Osteoblast (primary cell): ENCODE measurements at places on chromosomes 11 and 22. TPM values are rescaled to one million over a fixed set of nuclear protein-coding genes. Genes with fewer than 3 reads are reported as not detected.

- H3K36me3 ChIP-seq: no peaks in the 10 kb centered on the region
- H3K27ac ChIP-seq: no peak overlapping the region
- no peak overlapping the region for H3K4me3 ChIP-seq
- no peaks in the 10 kb centered on the region for H3K4me1 ChIP-seq
These were observed 478.1 kb upstream of the CHORDC1 start for GRCh38 chr11:90700789-90701439.

GRCh38 chr22:47213571-47214230 is 451.3 kb downstream of the TBC1D22A start:
- no peaks in the 10 kb centered on the region for H3K4me1 ChIP-seq
- no peaks in the 10 kb centered on the region for H3K27me3 ChIP-seq
- no peak overlapping the region for H3K4me3 ChIP-seq
- H3K27ac ChIP-seq: no peak overlapping the region

GRCh38 chr11:14748090-14748489 is 104.5 kb downstream of the PDE3B start:
- H3K4me1 ChIP-seq: no peaks in the 10 kb centered on the region
- H3K27me3 ChIP-seq: no peaks in the 10 kb centered on the region
- H3K27ac ChIP-seq: no peak overlapping the region
- no peak for DNase-seq

DNA sequence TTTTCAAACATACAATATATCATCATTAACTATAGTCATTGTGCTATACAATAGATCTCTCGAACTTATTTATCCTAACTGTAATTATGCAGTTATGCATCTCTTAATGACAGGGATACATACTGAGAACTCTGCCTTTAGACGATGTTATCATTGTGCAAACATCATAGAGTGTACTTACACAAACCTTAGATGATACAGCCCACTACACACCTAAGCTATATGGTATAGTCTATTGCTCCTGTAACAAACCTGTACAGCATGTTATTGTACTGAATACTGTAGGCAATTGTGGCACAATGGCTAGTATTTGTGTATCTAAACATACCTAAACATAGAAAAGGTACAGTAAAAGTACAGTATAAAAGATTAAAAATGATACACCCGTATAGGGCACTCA is 27.4 kb upstream of the NRGN start:
- no peak overlapping the region for H3K27ac ChIP-seq
- H3K36me3 ChIP-seq: no peaks in the 10 kb centered on the region
- H3K27me3 ChIP-seq: peaks cover 17% of the 10 kb centered on the region
- peaks cover under 1% of the 10 kb centered on the region for H3K4me1 ChIP-seq
- no peak overlapping the region for H3K4me3 ChIP-seq

DNA sequence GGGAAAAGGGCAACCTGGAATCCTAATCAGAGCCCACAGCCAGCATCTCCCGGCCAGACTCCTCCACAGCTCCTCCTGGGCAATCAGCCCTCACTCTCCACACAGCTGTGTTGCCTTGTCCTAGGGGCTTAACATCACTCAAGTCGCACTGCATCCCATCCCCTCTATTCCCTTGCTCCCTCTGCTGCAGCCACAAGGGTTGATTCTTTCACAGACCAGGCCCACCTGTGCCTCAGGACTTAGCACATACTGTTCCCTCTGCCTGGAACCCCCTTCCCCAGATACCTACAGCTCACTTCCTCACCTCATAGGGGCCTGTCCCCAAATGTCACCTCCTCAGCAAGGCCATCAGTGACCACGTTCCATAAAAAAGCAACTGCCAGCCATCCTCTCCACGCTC is 18.4 kb downstream of the SPATA19 start:
- no peaks in the 10 kb centered on the region for H3K36me3 ChIP-seq
- no peaks in the 10 kb centered on the region for H3K27me3 ChIP-seq
- no peak for DNase-seq
- no peak overlapping the region for H3K4me3 ChIP-seq
- no peaks in the 10 kb centered on the region for H3K4me1 ChIP-seq
- no peak overlapping the region for H3K27ac ChIP-seq

DNA sequence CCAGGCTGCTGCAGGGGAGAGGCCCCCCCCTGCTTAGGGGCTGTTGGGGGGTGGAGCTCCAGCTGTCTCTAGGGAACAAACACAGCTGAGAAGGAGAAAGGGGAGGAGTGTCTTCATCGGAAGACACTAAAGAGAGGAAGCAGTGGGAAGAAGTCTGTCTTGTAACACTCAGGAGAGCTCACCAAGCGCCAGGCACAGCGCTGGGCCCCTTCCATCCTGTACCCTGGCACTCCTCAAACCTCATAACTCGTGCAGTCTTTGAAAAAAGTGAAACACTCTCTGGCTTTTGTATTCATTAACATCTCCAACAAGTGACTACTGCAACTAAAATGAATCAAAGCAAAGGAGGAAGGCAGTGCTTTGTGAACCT is 67.4 kb upstream of the PRDM11 start:
- no peak overlapping the region for H3K27ac ChIP-seq
- H3K27me3 ChIP-seq: peaks cover 17% of the 10 kb centered on the region
- H3K36me3 ChIP-seq: no peaks in the 10 kb centered on the region

DNA sequence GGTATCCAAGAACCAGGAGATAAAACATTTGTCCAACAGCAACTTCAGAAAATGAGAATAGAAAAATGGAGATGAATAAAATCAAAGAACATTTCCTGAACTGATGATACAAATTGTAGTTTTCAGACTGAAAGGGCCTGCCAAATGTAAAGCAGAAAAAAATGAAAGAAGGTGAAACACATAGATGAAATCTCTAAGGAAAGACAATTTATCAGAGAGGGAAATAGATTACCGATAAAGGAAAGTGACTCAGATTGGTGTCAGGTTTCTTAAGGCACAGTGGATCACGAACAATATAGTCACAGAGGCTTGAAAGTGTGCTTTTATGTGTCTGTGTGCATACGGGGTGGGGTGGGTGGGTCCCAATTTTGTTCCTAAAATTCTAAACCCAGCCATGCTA is 4.1 kb upstream of the STT3A start:
- DNase-seq: no peak
- peaks cover 6% of the 10 kb centered on the region for H3K4me1 ChIP-seq
- no peaks in the 10 kb centered on the region for H3K27me3 ChIP-seq
- H3K27ac ChIP-seq: no peak overlapping the region

DNA sequence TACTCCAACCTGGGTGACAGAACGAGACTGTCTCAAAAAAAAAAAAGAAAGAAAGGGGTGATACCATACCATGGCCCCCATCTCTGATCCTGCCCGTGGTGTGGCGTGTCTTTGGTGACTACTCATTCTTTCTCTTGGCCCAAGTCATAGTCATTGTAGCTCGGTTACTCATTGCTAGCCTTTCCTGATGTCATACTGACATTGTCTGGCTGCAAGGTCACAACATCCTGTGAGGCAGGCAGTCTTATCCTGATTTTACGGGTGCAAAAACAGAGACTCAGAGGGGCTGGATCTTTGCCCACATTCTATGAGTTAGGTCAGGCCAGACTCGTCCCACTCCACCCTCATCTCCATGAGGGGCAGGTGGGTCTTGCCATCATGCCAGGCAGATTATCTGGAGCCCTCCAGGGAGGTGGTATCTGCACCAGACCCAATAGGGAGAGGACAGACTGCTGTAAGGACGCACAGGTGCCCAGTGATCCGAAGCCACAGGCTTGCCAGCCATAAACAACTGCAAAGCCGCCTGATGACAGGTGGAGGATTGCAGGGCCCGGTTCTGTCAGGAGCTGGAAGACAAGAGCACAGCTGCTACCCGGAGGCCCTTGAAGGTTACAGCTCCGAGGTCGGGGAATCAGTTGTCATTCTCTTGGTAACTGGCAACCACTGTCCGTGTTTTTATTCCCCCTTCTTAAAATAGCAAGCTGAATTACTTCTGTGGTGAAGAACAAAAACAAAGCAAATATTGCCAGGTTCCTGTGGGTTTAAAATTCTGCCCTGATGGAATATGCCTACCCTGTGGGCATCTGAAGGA is 13.8 kb downstream of the TOM1 start:
- no peaks in the 10 kb centered on the region for H3K27me3 ChIP-seq
- peaks cover 61% of the 10 kb centered on the region for H3K4me1 ChIP-seq
- H3K36me3 ChIP-seq: peaks cover 24% of the 10 kb centered on the region
- peak; percentile 94 for DNase-seq

GRCh38 chr11:121478895-121479697 is 26.3 kb upstream of the SORL1-AS1 start:
- H3K4me3 ChIP-seq: no peak overlapping the region
- peaks cover 21% of the 10 kb centered on the region for H3K27me3 ChIP-seq
- DNase-seq: no peak
- no peak overlapping the region for H3K27ac ChIP-seq
- no peaks in the 10 kb centered on the region for H3K36me3 ChIP-seq

- peak; percentile 96 for DNase-seq
- H3K27ac ChIP-seq: peak overlapping the region; percentile 69
- peaks cover 15% of the 10 kb centered on the region for H3K36me3 ChIP-seq
- no peak overlapping the region for H3K4me3 ChIP-seq
These were observed 14.9 kb downstream of the RAC2 start for GRCh38 chr22:37229012-37229804.

- peaks cover 93% of the 10 kb centered on the region for H3K27me3 ChIP-seq
- H3K36me3 ChIP-seq: no peaks in the 10 kb centered on the region
- H3K4me3 ChIP-seq: peak overlapping the region; percentile 60
- H3K27ac ChIP-seq: no peak overlapping the region
These were observed 103.6 kb upstream of the HSD17B12 start for GRCh38 chr11:43576803-43577521.

DNA sequence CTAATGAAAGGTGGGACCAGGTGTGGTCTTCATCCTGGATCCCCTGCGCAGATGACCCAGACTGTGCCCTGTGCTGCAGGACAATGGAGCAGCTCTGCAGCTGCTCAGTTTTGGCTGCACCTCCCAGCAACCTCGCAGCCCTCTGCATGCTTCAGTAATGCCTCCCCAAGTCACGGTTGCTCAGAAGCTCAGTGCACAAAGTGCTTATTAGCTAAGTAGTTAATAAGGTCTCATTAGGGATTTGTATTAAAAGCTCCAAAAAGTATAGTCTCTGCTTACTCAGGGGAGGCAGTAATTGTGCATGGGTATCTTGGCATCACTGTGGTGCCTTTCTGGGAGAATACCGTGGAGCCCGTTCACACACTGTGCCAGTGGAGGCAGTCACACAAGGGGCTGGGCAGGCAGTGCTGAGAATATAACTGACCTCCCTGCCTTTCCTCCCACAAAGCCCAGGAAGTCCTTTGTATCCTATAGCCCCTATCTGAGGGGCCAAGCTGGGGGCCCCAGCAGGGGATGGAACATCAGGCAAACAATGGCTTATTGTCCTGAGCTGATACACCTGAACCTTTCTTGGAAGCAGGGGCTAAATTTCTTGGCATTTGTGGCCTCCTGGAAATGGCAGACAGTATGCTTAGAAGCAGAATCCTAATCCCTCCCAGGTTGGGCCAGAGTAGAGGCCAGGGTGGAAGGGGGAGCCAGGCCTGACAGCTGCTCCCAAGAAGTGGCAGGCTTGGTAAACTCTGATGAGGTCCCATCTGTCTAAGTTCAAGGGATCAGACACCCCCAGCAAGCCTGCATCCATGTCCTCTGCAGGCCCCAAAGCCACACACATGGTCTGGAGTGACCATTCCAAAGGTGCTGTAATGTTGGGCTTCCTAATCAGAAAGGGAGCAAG is 125.5 kb upstream of the PARVA start:
- H3K27me3 ChIP-seq: no peaks in the 10 kb centered on the region
- H3K36me3 ChIP-seq: peaks cover 97% of the 10 kb centered on the region
- H3K4me3 ChIP-seq: no peak overlapping the region
- no peaks in the 10 kb centered on the region for H3K4me1 ChIP-seq
- peak; percentile 77 for DNase-seq

DNA sequence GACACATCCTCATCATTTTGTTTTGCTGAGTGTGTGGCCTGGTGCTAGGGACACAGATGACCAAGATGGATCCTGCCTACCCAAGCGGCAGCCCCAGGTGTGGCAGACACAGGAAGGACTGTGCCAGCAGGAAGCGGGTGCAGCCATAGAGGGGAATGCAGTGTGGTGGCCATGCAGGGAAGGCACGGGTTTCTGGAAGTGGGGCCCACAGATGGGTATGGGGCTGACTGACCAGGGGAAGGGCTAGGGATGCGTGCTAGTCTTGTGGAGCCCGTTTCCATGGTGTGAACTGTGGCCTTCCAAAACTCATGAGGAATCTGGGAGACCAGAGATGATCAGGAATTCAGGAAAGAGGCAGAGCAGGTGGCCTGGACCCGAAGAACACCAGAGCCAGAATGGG is 33.5 kb downstream of the YPEL1 start:
- no peaks in the 10 kb centered on the region for H3K36me3 ChIP-seq
- H3K27me3 ChIP-seq: no peaks in the 10 kb centered on the region
- peaks cover 18% of the 10 kb centered on the region for H3K4me1 ChIP-seq
- no peak overlapping the region for H3K27ac ChIP-seq
- peak; percentile 25 for DNase-seq
- no peak overlapping the region for H3K4me3 ChIP-seq

DNA sequence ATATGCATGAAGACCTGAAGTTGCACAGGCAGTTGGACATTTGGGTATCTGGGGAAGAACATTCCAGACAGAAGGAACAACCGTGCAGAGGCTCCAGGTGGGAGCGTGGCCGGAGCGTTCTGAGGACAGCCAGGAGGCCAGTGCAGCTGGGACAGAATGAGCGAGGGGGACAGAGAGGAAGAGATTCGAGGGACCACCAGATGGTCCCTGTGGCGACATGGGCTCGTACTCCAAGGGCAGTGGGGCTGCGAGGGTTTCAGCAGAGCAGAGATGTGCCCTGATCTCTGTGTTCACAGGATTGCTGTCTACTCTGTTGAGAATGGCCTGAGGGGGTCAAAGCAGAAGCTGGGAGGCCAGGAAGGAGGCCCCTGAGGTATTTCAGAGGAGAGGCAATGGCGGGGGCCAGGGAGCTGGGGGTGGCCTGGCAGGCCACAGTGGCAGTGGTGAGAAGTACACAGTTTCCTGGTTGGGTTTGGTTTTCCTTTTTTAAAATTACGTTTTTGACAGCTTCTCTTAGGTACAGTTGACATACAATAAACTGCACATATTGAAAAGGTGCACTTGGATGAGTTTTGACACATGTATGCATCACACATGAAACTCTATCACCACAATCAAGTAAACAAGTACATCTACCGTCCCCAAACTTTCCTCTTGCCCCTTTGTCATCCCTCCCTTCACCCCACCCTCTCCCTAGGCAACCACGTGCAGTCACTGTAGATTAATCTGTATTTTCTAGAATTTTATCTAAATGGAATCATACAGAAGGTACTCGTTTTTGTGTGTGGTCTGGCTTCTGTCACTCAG is 24.8 kb upstream of the SOX10 start:
- H3K27me3 ChIP-seq: no peaks in the 10 kb centered on the region
- H3K27ac ChIP-seq: no peak overlapping the region
- H3K4me1 ChIP-seq: peaks cover 8% of the 10 kb centered on the region

GRCh38 chr11:67290801-67291200 is 1.7 kb downstream of the ANKRD13D start:
- no peaks in the 10 kb centered on the region for H3K27me3 ChIP-seq
- DNase-seq: peak; percentile 88
- H3K4me1 ChIP-seq: peaks cover 34% of the 10 kb centered on the region
- peak overlapping the region; percentile 92 for H3K4me3 ChIP-seq

GRCh38 chr11:131454989-131455388 is 84.6 kb downstream of the NTM start:
- no peaks in the 10 kb centered on the region for H3K4me1 ChIP-seq
- no peaks in the 10 kb centered on the region for H3K36me3 ChIP-seq
- no peak overlapping the region for H3K4me3 ChIP-seq

The EIF3F gene
- total RNA-seq: 280 and 286 TPM in 2 replicates

The PGA4 gene
- total RNA-seq: not detected in 2 replicates
